ENCODE measurements at places on chromosomes 2 and 18. TPM values are rescaled to one million over a fixed set of nuclear protein-coding genes. Genes with fewer than 3 reads are reported as not detected.

The MERTK gene
- total RNA-seq: 13.4 TPM

The HAAO gene
- total RNA-seq: 3.7 TPM

The NCKAP5 gene
- total RNA-seq: 10.6 TPM

The INPP5D gene
- 11.4 TPM for total RNA-seq

The CCDC74B gene
- total RNA-seq: 6.4 TPM

The BCL11A gene
- total RNA-seq: 29.5 TPM

The NT5C1B gene
- total RNA-seq: not detected
